ENCODE measurements at places on chromosomes 13 and 19.

DNA sequence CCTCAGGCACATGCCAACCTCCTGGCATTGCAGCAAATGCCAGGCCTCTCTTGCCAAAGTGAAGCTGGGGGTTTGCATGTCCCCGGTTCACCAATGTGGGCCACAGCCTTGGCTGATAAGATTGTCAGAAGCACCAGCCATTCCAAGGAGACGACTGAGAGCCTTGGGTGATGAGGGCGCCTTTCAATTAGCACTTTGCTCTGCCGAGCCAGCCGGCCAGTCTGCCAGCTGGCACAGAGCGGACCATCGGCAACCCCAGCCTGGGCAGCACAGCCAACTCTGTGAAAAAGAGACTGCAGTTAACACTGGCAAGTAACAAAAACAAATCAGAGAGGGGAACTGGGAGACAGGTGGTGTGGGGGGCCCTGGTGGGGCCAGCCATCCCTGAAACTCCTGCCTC is 67.3 kb downstream of the EFNB2 start:
- no peak for DNase-seq

GRCh38 chr19:48085904-48086864 is 24.4 kb downstream of the PLA2G4C start:
- DNase-seq, result peak; percentile 73

- DNase-seq, result no peak
Measured at GRCh38 chr13:76552041-76552772, 334.0 kb downstream of the KCTD12 start.

GRCh38 chr19:35704218-35704617 is at the start of gene ZBTB32:
Gene ZBTB32, plus strand, starts transcription at chr19:35704558. Its CDS starts 10,069 bp downstream, at chr19:35714627.
- peak; percentile 93 for DNase-seq

GRCh38 chr13:39910041-39910440 is 254.6 kb downstream of the COG6 start:
- no peak for DNase-seq

GRCh38 chr19:3863648-3864047 is 5.2 kb downstream of the ZFR2 start:
- DNase-seq, result no peak

- DNase-seq, result peak; percentile 62
Measured at GRCh38 chr13:27970382-27971235, 1.5 kb upstream of the CDX2 start.

GRCh38 chr13:83796364-83796763 is 85.9 kb downstream of the SLITRK1 start:
- no peak for DNase-seq

DNA sequence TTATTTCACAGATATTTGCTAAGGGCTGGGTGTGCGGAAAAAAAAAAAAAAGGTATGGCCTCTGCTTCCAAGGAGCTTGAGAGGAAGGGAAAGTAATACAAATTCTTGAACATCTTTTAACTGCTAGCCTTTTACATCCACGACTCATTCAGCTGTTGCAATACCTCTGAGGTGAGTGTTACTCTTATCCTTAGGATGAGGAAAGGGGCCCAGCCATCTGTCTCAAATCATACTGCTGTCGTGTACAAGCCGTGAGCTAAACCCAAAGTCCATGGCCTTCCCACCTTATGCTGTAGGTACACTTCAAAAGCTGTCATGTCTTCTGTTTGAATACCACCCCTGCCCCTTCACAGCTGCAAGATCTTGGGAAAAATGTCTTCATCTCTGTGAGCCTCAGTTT is 146.8 kb downstream of the KCNRG start:
- no peak for DNase-seq

DNA sequence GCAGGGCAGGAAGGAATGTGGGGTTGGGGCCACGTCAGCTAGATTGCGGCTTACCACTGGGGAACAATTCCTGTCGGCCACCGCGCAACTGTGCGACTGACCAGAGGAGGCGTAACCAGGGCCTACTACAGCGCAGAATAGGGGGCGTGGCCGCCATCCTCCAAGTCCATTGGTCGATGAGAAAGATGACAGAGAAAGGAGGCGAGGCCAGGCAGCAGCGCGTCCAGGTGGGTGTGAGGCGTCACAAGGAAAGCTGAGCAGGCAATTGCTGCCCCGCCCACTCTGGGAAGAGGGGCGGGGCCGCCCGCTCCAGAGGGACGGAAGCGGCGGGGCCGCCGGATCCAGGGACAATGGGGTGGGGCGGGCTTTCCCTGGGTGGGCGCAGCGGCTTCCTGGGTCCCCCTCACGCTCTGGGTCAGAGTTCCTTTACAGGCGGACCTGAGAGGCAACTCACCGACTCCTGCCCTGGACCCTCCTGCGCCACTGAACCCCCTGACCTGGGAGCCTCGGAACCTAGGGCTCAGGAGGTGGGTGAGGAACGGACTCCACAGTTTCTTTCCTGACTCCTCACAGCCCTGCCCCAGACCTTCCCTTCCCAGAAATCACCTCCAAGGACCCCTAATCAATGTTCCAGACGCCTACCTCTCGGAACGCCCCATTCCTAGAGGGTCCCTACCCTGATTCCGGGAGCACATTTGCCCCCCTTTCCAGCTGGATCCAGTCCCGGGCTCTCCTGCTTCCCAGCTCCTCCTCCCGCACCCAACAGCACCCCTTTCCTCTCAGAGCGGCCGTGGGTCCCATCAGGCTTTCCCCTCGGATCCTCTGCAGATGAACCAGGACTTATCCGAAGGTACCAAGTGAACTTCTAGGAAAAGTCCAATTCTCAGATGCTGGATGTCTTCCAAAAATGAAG is 101.5 kb upstream of the ZNF492 start:
- DNase-seq, result no peak

GRCh38 chr13:46489586-46490023 is 63.4 kb upstream of the LRCH1 start:
- no peak for DNase-seq

DNA sequence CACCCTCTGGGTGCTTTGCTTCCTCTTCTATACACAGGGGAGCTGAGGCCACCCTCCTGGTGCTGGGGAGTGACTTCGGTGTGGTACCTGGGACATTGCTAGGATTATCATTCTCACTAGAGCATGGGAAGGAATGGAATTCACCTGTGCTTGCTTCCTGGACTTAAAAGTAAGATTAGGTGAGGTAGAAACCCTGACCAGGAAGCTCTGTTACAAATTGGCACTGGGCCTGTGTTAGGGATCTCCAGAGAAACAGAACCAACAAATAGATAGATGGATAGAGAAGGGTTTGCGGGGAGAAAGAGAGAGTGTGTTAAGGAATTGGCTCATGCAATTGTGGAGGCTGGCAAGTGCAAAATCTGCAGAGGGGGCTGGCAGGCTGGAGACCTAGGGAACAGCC is 13.9 kb upstream of the SIAH3 start:
- no peak for DNase-seq

- DNase-seq, result no peak
Measured at GRCh38 chr19:40005691-40006272, 8.9 kb downstream of the ZNF546 start.

DNA sequence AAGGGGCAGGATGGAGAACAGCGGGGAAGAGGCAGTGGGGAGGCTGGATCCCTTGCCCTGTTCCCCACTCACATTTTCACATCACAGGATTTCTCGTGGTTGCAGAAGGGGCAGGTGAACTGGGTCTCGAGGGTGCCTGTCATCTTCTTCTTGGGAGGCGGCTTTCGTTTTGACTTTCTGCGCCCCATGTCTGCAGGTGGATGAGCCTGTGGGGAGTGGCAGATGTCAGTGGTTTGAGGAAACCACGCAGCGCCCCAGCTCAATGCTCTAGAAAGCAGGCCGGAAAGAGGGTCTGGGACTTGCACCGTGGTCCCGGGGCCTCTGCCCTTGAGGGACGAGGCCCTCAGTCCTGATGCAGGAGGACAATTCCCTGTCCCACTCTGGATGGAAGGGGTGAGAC is 4.9 kb downstream of the ELOF1 start:
- DNase-seq, result no peak

DNA sequence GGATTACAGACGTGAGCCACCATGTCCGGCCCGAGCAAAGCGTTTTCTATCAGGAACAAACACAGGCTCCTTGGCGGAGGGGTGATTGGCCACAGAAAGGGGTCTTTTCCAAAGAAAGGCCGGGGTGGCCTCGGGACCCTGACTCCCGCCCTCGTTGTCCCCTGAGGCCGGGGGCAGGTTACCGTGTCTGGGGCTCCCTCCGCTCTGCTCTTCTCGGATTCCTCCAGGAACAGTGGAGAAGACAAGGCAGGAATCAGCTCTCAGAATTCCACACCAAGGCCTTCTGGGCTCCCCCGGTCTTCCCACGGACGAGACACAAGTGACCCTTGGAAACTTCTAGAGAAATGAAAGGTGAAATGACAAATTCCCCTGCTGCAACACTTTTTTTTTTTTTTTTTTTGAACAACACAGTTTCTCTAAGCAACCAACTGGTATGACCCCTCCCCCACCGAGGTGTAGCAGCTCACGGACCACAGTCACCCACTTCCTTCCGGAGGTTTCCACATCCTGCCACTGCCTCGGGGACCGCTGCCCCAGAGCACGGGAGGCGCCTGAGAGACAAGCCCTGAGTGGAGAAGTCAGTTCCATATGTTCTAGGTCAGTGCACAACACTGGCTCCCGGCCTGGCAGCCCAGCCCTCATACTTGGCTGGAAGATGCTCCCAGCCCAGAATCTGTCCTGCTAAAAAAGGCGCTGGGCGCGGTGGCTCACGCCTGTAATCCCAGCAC is 11.0 kb downstream of the MOB3A start:
- no peak for DNase-seq

- DNase-seq, result peak; percentile 92
Measured at GRCh38 chr19:54439174-54439851, 9.7 kb upstream of the LENG8 start.

GRCh38 chr19:34766386-34766785 is 6.6 kb downstream of the ZNF599 start:
- no peak for DNase-seq

GRCh38 chr19:7483720-7484201 is 5.1 kb downstream of the PEX11G start:
- no peak for DNase-seq

DNA sequence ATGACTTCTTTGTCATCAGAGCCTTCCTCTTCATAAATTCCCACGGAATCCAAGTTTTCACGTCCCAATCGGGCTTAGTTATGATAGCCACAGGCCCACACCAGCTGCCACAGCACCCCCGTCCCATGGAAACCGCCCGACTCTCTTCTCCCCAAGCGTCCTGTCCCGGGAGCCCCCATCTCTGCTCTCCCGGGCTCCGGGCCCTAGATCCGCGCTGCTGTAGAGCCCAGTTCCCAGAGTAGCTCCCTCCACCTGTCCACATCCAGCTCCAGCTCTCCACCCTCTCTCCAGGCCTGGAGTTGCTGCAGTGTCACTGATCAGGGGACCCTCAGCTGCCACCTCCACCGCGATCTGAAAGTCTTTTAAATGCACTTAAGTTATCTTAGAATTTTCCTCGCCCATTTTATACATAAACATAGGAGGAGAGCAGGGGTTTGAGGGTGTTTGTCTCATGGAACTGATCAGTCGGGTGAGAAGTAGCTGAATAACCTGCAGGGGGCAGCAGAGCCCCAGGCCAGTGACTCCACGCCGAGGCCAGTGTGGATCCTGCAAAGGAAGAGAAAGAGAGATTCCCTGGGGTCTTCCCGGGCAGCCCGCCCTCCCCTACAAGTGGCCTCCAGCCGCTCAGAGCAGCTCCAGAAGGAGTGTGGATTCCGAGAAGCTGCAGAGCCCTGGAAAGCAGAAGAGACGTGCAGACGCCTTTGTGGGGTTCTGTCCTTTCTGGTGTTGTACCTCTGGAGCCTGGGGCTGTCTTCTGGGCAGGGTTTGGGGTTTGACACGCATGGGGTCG is 1.1 kb upstream of the ZNF763 start:
- DNase-seq, result peak; percentile 88

DNA sequence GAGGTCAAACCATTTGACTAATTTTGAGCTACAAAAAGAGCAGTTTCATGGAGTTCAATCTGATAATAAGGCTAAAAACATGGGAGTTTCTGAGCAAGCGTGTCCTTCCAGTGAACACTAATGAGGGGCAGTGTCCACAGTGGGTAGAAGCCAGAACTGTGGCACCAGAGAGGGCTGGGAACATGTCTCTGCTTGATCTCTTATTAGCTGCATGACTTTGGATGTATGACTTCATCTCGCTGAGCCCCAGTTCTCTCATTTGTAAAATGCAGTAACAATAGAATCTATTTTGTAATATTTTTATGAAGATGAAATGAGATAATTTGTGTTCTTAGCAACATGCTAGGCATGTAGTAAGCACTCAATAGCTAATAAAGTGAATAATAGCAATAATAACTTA is 69.8 kb downstream of the HS6ST3 start:
- DNase-seq, result no peak

DNA sequence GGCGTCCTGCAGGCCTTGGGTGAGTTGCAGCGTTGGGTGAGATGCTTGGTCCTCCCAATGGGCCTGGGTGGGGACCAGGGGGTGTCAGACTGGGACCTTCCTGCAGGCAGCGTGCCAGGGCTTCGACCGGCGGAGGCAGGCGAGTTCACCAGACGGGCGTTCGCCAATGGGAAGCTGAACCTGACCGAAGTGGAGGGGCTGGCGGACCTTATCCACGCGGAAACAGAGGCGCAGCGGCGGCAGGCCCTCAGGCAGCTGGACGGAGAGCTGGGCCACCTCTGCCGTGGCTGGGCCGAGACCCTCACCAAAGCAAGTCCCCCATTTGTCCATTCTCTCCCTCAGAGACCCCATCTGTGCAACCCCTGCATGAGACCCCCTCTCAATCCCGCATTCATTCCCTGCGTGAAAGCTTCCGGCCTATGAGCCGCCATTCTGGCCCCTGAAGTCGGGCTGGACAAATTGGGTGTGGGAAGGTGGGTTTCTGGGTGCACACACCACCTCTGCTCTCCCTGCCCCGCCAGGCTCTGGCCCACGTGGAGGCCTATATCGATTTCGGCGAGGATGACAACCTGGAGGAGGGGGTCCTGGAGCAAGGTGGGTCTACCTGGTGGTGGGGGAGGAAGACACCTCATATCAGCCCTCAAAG is 1.2 kb downstream of the GTPBP3 start:
- DNase-seq, result no peak

- no peak for DNase-seq
Measured at GRCh38 chr19:43620061-43621001, 902 bp upstream of the ZNF428 start.

- DNase-seq, result no peak
Measured at GRCh38 chr13:113834496-113835200, 29.2 kb downstream of the GAS6 start.
